Fibroblast of skin of scalp (primary cell): ENCODE measurements at places on chromosomes 7 and 10.

- no peak for DNase-seq
Observed at GRCh38 chr7:87624628-87625027, 3.6 kb upstream of the RUNDC3B start.

- no peak for DNase-seq
Observed at GRCh38 chr7:3321745-3322144, 20.7 kb downstream of the SDK1 start.

DNA sequence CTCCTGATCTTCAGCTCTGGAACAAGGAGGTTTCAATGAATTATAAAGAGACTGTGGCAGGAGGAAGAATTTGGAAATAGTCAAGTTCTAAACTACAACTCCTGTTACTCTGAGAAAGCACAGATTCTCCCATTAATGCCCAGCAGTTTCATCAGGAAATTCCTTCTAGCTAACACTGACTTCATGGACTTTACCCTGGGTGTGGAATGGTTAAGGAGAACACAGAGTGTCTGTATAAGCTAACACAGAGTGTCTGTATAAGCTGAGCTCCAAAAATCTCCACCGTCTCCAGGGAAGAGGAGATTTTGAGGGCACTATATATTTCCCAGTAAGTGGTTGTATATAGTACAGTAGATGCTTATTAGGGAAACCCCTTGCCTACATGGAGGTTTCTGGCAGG lies 675.5 kb downstream of the XPNPEP1 start:
- DNase-seq, result no peak

- DNase-seq, result no peak
Observed at GRCh38 chr7:43249823-43250145, 137.3 kb downstream of the HECW1 start.

DNA sequence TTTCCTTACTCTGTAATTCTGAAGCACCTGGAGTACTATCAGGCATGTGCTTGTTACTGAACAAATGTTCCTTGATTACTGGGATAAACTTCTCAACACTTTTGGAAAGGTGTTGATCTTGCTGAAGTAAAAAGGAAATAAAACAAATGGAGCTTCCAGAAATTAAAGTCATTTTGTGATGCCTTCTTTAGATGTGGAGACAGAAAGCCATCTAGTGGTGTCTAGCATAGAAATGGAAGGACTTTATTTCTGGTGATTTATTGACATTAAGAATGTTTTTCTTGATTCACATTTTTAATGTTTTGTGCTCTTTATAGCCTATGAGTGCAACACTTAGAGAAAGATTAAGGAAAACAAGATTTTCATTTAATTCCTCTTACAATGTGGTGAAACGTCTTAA lies 1.4 kb downstream of the SFR1 start:
- DNase-seq, result peak; percentile 33

- DNase-seq, result peak; percentile 25
Observed at GRCh38 chr7:936386-937054, 18.0 kb downstream of the ADAP1 start.

GRCh38 chr7:132828502-132828901 lies 252.2 kb upstream of the PLXNA4 start:
- no peak for DNase-seq

- DNase-seq, result peak; percentile 19
Observed at GRCh38 chr10:14153570-14154055, 177.1 kb downstream of the FRMD4A start.

- DNase-seq, result peak; percentile 53
Observed at GRCh38 chr10:112721080-112721698, 228.9 kb upstream of the TCF7L2 start.

DNA sequence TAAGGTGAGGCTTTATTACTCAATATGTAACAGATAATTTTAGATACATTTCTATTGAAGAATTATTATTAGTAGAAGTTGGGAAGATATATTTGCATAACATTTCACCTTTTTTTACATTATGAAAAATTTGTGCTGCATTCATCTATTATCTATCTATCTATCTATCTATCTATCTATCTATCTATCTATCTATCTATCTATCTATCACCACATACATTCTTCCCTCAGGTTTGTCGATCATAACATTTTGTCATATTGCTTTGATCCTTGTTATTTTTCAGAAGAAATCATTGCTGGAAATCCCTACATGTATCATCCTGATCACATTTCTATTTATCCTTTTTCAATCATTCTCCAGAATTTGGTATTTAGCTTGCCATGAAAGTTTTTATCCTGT lies 49.3 kb upstream of the CALCR start:
- DNase-seq, result no peak

DNA sequence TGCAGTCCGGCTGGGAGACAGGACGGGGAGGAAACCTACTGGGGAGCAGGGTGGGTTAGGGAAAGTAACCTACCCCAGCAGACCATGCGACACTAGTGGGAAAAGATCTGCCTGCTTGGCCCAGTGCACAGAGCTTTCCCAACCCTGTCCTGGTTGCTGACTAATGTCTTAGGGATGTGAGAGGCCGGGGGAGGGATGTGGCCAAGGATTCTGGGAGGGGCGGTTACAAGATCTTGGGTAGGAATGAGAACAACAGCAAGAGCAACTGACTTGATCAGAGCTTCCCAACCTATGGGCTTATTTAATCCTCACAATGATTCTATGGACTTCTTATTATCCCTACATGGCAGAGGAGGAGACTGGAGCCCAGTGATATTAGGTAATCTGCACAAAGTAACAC lies 24.0 kb upstream of the EIF5AL1 start:
- DNase-seq, result peak; percentile 95

GRCh38 chr7:55432939-55433784 lies 68.0 kb downstream of the LANCL2 start:
- peak; percentile 57 for DNase-seq

- DNase-seq, result no peak
Observed at GRCh38 chr10:90327611-90328010, 530.2 kb downstream of the HTR7 start.

DNA sequence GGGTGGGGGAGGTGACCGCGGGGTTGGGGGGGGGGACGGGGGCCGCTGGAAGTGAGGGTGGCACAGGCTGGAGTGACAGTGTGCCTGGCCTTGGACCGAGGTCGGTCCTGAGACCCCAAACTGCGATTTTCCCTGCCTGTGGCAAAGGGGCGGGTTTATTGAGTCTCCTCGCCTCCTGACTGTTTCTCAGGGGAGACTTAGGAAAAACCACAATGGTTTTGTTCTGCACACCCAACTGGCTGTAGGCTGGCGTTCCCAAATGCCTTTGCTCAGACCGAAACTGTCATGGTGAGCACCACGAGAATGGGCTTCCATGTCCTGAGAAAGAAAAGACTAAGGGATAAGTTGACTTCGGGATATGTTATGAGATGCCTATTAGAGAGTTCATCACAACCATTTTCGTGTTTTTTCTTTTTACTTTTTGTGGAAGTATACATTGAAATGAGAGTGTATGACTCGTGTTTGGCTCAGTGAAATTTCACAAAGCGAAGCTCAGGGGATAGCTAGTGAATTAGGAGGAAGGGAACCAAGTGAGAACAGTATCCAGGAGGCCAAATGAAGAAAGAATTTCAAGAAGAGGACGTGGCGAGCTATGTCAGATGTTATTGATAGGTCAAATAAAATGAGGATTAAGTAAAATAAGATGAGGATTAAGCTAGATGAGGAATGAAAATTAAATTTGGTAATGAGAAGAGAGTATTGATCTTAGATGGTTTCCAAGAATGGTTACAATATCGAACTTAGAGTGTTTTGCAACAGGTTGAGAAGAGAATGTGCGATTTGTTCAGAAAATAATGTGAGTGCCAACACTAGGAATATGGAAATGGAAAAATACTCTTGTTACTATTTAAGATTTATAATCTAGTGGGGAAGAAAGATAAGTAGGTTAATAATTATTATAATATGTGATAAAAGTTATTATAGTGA lies 918 bp downstream of the NET1 start:
- peak; percentile 41 for DNase-seq

GRCh38 chr7:135206941-135207391 lies 4.4 kb downstream of the WDR91 start:
- no peak for DNase-seq

DNA sequence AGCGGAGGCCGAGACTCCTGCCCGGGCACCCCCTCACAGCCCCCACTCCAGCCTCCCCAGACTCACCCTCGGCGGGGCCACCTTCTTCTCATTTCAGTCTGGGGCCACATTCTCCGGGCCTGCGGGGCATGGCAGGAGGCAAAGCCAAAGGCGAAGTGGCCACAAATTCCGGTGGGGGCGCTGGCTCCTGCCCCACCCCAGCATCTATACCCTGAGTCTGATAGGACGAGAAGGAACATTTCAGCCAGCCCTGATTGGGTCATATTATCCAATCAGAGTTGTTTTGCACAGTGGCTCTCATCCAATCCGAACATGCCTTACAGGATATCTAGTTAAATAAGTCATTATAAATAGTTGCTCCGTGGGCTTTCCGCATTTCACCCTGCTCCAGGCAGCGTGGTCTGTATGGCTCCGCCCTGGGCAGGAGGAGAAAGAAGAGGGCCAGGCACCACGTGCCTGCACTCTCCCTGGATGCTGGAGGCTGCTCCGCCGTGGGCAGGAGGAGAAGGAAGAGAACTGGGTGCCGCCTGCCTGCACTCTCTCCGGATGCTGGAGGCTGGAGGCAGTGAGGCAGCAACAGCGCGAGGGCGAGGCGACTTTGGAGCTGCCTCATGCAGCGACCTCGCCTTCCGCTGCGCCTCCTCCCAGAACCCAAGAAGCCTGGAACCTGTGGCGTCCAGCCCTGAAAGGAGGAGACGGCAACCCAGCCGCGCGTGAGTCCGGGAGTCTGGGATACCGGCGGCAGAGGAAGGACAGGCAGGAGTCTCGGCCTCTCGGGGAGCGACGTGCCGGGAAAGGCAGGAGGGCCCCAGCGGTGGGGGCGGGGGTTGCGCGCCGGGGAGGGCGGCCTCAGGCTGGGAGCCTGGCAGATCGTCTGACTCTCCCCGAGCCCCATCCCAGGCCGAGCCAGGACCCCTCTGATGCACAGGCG lies 162.9 kb downstream of the ZNF33B start:
- peak; percentile 35 for DNase-seq

DNA sequence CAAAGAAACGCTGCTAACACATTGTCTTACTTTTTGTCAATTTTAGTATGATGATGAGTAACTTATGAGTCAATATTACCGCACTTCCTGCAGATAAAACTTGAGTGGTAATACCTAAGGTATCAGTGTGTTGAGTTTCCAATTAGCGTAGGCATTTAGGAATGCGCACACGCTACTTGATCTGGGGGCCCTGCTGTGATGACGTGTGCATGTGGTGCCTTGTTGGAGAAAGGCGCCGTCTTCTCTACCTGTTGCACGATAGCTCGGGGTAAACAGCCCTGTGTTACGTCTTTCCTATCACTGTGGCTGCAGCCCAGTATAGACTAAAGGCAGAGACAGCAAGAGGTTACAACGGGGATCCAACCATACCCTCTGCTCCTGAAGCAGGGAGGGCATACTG lies 476.8 kb upstream of the ADARB2 start:
- peak; percentile 1 for DNase-seq

- no peak for DNase-seq
Observed at GRCh38 chr10:44651834-44652233, 259.3 kb upstream of the TMEM72 start.

DNA sequence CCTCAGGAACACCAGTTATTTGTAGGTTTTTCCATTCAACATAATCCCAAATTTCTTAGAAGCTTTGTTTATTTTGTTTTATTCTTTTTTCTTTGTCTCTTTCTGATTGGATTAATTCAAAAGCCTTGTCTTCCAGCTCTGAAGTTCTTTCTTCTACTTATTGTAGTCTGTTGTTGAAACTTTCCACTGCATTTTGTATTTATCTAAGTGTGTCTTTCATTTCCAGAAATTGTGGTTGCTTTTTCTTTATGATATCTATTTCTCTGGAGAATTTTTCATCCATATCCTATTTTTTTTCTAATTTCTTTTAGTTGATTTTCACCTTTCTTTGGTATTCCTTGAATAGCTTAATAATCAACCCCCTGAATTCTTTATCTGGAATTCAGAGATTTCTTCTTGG lies 58.5 kb downstream of the SLC18A2 start:
- no peak for DNase-seq

DNA sequence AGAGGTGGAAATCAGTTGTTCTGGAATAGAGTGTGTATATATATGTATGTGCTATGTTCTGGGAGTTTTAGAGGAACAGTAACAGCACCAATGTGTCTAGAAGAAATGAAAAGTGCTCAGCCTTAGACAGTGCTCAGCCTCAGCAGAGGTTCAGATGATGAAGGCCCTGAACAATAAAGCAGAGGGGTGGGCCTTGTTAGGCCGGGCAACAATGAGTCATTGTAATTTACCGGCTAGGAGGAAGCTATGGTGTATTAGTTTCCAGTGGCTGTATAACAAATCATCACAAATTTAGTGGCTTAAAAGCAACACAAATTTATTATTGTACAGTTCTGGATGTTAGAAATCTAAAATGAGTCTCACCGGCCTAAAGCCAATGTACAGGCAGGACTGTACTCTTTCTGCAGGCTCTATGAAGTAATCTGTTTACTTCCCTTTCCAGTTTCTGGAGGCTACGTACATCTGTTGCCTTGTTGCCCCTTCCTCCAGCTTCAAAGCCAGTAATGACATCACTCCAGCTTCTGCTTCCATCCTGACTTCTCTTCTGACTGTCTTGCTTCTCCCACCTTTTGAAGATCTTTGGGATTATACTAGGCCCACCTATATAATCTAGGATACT lies 84.6 kb downstream of the CH25H start:
- no peak for DNase-seq

DNA sequence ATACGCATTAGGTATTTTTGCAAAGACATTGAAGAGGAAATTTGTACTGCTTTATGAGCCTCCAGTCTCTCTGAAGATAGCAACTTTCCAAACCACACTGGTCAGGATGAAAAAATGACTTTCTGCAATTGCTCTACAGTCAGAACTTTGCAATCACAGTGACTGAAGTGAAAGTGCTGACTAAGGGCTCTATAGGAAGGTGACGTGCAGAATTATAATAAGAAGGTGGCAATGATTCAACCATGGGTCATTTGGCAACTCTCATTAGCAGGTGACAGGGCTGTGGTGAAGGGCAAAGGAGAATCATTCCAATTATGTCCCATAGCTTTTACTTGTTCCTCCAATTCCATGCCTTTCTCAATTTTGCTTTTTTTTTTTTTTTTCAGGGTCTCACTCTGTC lies 311.0 kb downstream of the ANKRD30A start:
- DNase-seq, result no peak

GRCh38 chr10:78859769-78860168 lies 209.0 kb upstream of the ZMIZ1 start:
- no peak for DNase-seq

GRCh38 chr7:92769844-92770243 lies 66.5 kb downstream of the CDK6 start:
- DNase-seq, result no peak
